ENCODE measurements at places on chromosomes 16 and 17.

GRCh38 chr17:65800655-65801054 is 239.2 kb upstream of the AXIN2 start:
- no peak for DNase-seq

GRCh38 chr17:12917399-12917798 is 100.4 kb downstream of the ELAC2 start:
- no peak for DNase-seq

DNA sequence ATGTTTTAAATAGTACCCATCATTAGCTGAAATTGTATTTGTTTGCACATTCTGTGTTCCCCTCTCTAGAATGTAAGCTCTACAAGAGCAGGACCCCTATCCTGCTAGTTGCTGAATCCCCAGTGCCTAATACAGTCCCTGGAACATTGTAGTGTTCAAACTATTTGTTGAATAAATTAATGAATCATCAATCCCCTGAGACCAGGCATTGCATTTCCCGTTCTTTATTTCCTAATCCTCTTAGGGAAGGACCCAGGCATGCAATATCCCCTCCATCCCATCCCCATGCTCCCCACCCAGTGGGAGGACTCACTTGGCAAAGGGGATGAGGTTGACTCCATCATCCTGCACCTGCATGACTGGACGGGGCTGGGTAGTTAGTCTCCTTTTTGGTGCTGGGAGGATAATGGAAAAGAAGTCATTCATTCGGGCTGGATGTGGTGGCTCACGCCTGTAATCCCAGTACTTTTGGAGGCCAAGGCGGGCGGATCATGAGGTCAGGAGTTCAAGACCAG is 3.2 kb downstream of the INCA1 start:
- DNase-seq, result no peak

GRCh38 chr17:63701868-63702720 is 2.2 kb upstream of the LIMD2 start:
- no peak for DNase-seq

- DNase-seq, result no peak
Measured at GRCh38 chr17:48612456-48612853, 1.6 kb upstream of the HOXB7 start.

DNA sequence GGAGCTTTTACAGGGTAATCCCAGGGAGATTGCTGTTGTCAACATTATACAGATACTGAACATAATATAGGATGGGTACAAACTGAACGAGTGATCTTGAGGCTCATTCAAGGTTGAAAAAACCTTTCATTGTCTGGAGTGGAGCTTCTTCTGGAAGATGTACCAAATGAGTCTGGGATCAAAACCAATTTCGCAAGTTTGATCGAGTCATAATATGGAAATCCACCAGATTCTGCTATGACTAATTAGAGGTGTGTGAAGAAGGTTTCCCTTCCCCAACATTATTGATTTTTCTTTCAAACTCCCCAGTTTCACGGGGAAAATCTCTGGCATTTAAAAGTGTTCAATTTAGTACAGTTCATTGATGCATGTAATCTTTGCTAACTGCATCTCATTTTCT is 324.1 kb downstream of the ZFHX3 start:
- peak; percentile 50 for DNase-seq

GRCh38 chr16:12021578-12022253 is 45.2 kb downstream of the SNX29 start:
- DNase-seq, result no peak

DNA sequence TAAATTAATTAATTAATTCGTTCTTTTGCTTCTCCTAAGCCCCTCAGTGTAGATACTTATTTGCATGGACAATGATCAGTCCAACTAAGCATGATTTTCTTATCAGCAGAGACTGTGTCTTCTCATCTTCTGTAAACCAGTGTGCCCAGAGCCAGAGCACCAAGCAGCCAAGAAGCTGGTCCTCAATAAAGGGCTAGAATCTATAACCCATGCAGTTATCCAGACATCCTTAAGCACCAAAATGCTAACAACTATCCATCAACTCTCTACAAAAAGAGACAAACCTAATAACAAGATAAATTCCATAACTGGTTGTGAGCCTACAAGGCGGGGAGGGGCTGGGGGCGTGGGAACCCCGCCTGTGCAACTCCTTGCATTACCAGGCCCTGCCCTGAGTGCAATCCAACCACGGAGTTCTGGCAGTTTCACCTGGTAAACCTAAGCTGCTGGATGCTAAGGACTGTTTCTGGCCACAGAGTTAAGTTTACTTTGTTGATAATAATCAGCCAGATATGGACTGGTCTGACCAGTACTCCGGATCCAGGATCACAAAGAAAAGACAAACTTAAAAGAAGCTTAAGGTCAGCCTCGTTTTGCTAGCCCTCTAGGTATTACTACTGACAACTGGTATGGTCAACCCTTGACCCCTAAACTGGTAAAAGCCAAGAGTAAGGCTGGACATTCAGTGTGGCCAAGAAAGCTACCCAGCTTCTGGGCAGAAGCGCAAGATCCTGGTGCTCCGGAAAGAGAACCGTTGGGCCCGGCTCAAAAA is 51.5 kb downstream of the ZFHX3 start:
- no peak for DNase-seq

DNA sequence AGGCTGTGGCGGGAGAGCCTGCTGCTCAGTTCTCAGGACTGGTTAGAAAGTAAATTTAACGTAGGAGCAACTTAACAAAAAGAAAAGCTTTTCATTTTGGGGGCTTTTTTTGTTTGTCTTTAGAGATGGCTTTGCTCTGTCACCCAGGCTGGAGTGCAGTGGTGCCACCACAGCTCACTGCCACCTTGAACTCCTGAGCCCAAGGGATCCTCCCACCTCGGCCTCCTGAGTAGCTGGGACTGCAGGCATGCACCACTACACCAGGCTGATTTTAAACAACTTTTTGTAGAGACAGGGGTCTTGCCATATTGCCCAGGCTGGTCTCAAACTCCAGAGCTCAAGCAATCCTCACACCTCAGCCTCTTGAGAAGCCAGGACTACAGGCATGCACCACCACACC is 205.0 kb downstream of the RPTOR start:
- DNase-seq, result no peak

GRCh38 chr16:57477531-57478202 is 8.6 kb downstream of the DOK4 start:
- DNase-seq, result no peak

- DNase-seq, result no peak
Measured at GRCh38 chr16:14455573-14455972, 174.5 kb downstream of the PARN start.

Data from GM04504 (cell line).